ENCODE measurements at places on chromosomes 4 and X.

- DNase-seq, result no peak
Measured at GRCh38 chr4:52096048-52096447, 44.9 kb downstream of the SPATA18 start.

DNA sequence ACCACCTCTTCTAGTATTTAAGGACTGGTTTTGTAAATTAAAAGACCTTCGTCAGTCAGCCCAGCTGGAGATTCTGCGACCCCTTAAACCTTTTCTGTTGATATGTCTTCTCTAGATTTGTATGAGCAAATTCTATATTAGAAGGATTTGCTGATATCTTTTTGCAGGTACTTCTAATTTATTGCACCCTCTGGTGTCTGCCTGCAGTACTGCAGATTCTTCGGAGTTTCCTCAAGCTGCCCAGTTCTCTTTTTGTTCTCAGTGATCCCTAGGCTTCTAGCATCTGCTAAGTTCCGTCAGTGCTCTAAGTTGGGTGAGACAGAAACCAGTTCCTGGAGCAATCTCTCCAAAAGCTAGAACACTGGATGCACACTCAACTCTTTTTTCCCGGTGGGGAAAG is 545.2 kb downstream of the C4orf33 start:
- DNase-seq, result no peak

GRCh38 chr4:102244878-102245535 is 100.3 kb downstream of the SLC39A8 start:
- DNase-seq, result no peak

DNA sequence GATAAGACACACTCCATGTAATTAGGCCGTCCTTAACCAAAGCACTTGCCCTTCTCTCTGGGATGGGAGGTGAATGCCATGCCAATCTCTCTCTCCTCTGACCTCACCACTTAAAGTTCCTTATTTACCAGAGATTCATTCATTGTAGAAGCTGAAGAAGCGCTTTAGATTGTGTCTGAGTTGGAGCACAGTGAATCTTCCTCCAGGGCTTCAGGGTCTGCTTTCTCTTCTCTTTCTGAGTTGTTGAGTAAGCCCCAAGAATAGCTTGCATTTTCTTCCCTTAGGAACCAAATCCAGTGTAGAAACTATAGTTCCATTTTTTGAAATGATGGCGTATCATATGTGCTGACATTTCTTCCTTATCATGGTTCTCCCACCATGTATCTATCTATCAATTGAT is 104.5 kb upstream of the MAML3 start:
- no peak for DNase-seq

- DNase-seq, result no peak
Measured at GRCh38 chr4:82388405-82388804, 14.6 kb upstream of the HNRNPD start.

GRCh38 chr4:119872371-119873016 is 194.2 kb downstream of the MAD2L1 start:
- no peak for DNase-seq

GRCh38 chr4:142960867-142961644 is 115.0 kb upstream of the INPP4B start:
- no peak for DNase-seq

DNA sequence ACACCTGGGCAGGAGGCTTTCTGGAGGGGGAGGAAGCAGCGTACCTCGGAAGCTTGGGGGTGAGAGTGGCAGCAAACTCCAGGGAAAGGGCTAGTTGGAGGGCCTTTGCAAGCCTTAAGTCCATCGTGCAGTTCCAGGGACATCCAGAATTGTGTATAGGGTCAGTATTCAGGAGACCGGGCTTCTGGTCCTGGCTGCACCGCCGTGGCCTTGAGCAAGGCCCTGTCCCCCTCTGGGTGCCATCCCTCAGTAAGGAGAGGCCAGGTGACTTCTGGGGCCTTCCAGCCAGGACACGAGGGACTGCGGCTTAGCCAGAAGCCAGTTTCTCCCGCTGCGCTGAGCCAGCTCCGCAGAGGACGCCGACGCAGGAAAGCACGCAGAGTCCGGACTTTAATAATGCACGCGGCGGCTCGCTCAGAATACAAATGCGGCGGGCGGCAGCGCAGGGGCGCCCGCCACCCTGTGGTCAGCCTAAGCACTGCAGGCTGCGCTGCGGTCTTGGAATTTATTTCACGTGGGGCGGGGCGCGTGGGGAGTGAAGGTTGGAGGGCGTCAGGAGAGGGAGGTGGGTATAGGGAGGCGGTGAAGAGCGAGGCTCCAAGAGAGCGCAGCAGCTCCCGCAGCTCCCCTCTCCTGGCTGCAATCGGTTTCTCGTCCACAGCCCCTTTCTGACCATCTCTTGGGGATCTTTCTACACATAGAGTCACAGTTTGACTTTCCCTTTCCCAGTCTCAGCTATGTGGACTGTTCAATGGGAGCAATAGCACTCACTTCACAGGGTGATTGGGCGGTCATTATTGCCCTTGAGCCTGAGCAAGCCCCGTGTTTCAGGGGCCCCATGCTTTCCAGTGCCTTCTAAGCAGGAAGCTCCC is 94.1 kb upstream of the GPR50 start:
- DNase-seq, result peak; percentile 34

All from cerebellar nuclear complex (tissue), 1 donor.